ENCODE measurements at places on chromosomes 2 and 18.

DNA sequence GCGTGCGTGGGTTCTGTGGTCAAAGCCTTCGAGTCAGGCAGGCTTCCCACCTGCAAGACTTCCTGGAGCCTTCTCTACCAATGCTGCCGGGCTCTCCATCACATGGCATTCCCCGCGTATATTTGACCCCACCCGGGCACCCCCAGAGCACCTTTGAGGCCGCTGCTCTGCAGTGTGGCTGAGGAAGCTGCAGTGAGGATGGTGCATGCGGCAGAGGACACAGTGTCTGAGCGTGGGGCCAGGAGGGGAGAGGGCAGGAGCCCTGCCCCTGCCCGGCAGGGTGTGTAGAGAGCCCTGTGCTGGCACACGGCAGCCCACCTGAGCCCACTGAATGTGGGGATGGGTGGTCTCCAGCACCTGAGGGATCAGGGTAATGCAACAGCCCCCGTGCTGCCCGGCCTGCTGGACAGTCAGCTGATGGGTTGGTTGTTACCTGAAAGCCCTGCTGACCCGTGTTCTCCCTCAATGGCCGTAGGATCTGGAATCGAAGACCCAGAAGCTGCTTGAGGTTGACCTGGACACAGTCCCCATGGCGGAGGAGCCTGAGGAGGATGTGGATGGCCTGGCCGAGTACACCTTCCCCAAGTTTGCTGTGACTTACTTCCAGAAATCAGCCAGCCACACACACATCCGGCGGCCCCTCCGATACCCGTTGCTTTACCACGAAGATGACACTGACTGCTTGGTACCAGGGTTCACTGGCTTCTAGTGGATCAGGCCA is 36.8 kb upstream of the GPR17 start:
- peaks cover 9% of the 10 kb centered on the region for H3K36me3 ChIP-seq
- no peaks in the 10 kb centered on the region for H3K4me1 ChIP-seq
- DNase-seq = no peak
- no peak overlapping the region for H3K4me3 ChIP-seq
- H3K27me3 ChIP-seq = no peaks in the 10 kb centered on the region
- no peak overlapping the region for H3K27ac ChIP-seq

GRCh38 chr2:85953476-85953875 is 64.7 kb upstream of the ST3GAL5 start:
- H3K4me3 ChIP-seq = no peak overlapping the region
- H3K27ac ChIP-seq = no peak overlapping the region
- peaks cover 11% of the 10 kb centered on the region for H3K4me1 ChIP-seq
- H3K36me3 ChIP-seq = no peaks in the 10 kb centered on the region
- DNase-seq = no peak
- H3K27me3 ChIP-seq = no peaks in the 10 kb centered on the region

- no peak for DNase-seq
- no peak overlapping the region for H3K4me3 ChIP-seq
- H3K4me1 ChIP-seq = no peaks in the 10 kb centered on the region
- no peak overlapping the region for H3K27ac ChIP-seq
- H3K36me3 ChIP-seq = no peaks in the 10 kb centered on the region
- no peaks in the 10 kb centered on the region for H3K27me3 ChIP-seq
Observed at GRCh38 chr18:8912348-8913326, 189.9 kb upstream of the NDUFV2 start.

DNA sequence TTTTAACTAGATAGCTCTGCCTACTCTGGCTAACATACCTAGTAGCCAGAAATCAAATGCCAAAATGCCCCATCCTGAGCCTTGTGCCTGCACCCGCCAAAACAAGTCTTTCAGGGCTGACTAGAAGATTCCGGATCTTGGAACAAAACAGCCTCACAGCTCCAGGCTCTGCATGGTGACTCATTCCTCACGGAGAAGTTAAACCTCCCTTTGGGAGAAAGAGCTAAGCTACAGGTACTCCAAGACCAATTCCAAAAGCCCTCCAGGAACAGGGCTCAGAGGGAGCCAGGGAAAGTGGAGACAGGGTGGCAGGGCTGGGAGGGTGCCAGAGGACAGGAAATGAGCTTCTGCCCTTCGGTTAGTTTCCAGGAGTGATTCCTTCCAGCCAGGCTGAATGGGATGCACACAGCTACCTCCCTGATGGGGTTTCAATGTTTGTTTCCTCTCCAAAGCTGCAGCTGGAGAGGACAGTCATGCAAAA is 295.6 kb downstream of the TNS1 start:
- H3K27me3 ChIP-seq = no peaks in the 10 kb centered on the region
- H3K27ac ChIP-seq = peak overlapping the region; percentile 68

- no peaks in the 10 kb centered on the region for H3K36me3 ChIP-seq
- H3K27ac ChIP-seq = no peak overlapping the region
- peak; percentile 41 for DNase-seq
- no peak overlapping the region for H3K4me3 ChIP-seq
- no peaks in the 10 kb centered on the region for H3K27me3 ChIP-seq
Observed at GRCh38 chr2:120774557-120775160, 39.0 kb downstream of the GLI2 start.

- no peak for DNase-seq
- peak overlapping the region; percentile 87 for H3K4me3 ChIP-seq
- no peaks in the 10 kb centered on the region for H3K27me3 ChIP-seq
- H3K4me1 ChIP-seq = peaks cover 70% of the 10 kb centered on the region
- no peaks in the 10 kb centered on the region for H3K36me3 ChIP-seq
Observed at GRCh38 chr2:218290316-218291261, 1.7 kb downstream of the TMBIM1 start.

DNA sequence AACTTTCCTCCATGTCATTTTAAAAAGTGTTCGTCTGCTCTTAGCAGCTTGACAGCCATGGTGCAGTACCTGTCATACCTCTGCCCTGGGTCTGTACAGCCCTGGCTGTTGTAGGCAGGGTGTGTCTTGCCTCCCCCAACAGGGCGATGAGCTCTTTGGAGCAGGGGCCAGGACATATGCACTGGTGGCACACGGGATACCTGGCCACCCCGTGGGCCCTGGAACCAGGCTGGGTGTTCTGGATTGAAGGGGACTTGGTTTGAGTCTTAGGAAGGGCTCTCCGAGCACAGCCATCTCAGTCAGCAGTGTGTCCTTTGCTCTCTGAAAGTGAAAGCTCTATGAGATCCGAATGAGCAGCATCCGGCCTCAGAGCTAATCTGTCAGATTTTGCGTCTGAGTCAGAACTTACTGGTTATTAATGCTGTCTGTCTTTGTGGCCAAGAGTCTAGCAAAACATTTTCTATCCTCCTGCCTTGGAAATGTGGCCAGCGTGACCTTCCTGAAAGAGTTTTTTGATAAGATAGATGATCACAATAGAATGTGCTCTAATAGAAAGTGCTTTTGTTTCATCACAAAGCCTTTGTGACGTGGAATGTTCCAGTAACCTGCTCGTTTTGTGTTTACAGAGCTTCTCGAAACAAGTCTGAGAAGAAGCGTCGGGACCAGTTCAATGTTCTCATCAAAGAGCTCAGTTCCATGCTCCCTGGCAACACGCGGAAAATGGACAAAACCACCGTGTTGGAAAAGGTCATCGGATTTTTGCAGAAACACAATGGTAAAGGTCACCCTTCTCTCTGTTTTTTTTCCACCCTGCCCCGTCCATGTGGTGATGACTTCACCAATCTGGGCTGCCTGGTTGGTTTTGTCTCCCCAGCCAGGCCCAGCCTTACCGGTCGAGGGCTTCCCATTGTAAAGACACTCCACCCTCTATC is 77.3 kb upstream of the RPL31 start:
- DNase-seq = no peak
- H3K4me1 ChIP-seq = peaks cover 14% of the 10 kb centered on the region
- peak overlapping the region; percentile 54 for H3K27ac ChIP-seq
- H3K36me3 ChIP-seq = peaks cover 26% of the 10 kb centered on the region
- H3K4me3 ChIP-seq = peak overlapping the region; percentile 15

GRCh38 chr2:3728104-3729054 is 25.0 kb downstream of the DCDC2C start:
- H3K36me3 ChIP-seq = no peaks in the 10 kb centered on the region
- H3K4me1 ChIP-seq = peaks cover 14% of the 10 kb centered on the region
- peaks cover 24% of the 10 kb centered on the region for H3K27me3 ChIP-seq
- H3K27ac ChIP-seq = peak overlapping the region; percentile 79
- DNase-seq = no peak

DNA sequence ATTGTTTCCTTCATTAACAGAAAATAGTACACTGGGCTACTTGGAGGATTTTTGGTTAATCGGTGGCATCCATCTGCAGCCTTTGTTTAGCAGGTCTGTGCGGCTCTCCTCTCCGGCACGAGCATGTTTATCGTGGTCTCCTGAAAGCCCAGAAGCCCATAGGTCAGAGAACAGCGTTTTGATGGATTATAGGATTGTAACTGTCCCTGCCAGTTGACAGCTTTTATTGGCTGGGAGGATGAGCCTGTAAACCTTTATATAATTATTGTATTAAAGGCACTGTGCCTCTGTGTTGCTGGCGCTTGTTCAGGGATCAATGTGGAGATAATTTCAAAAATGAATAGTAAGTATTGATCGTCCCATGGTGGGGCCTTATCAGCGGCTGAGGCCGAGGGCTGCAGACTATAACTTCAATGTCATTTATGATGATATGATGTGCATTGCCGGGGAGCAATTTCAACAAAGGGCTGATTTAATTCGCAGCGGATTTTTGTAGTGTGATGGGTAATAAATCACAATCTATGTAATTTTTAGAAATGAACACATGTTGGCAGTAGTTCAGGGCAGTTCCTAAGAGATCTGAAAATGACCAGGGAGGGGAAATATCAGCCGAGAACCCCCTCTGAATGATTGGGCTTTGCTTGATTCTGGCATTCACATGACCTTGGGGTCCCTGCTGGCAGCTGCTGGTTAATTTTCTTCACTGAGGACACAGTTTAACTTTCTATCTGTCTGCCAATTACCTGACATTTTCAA is 736.1 kb downstream of the GALR1 start:
- H3K27me3 ChIP-seq = no peaks in the 10 kb centered on the region
- H3K4me3 ChIP-seq = no peak overlapping the region
- H3K36me3 ChIP-seq = no peaks in the 10 kb centered on the region
- H3K27ac ChIP-seq = no peak overlapping the region
- no peak for DNase-seq

- H3K36me3 ChIP-seq = no peaks in the 10 kb centered on the region
- H3K27me3 ChIP-seq = no peaks in the 10 kb centered on the region
- H3K4me3 ChIP-seq = no peak overlapping the region
- DNase-seq = no peak
- H3K4me1 ChIP-seq = peaks cover 3% of the 10 kb centered on the region
- H3K27ac ChIP-seq = no peak overlapping the region
Observed at GRCh38 chr2:148990968-148991367, 47.5 kb upstream of the LYPD6B start.

GRCh38 chr18:70139138-70139537 is 66.3 kb downstream of the RTTN start:
- H3K27ac ChIP-seq = no peak overlapping the region
- no peaks in the 10 kb centered on the region for H3K27me3 ChIP-seq
- no peak overlapping the region for H3K4me3 ChIP-seq
- H3K36me3 ChIP-seq = peaks cover 2% of the 10 kb centered on the region
- peaks cover 30% of the 10 kb centered on the region for H3K4me1 ChIP-seq
- no peak for DNase-seq

- H3K36me3 ChIP-seq = no peaks in the 10 kb centered on the region
- peaks cover 32% of the 10 kb centered on the region for H3K4me1 ChIP-seq
- H3K27ac ChIP-seq = no peak overlapping the region
- H3K4me3 ChIP-seq = no peak overlapping the region
Observed at GRCh38 chr2:18834341-18834740, 245.0 kb upstream of the NT5C1B start.

GRCh38 chr2:236157815-236158498 is 10.2 kb downstream of the GBX2 start:
- H3K27ac ChIP-seq = no peak overlapping the region
- no peaks in the 10 kb centered on the region for H3K27me3 ChIP-seq
- H3K36me3 ChIP-seq = peaks cover 5% of the 10 kb centered on the region
- DNase-seq = no peak

GRCh38 chr2:140158259-140158658 is 1378.1 kb upstream of the NXPH2 start:
- H3K36me3 ChIP-seq = no peaks in the 10 kb centered on the region
- no peak overlapping the region for H3K4me3 ChIP-seq
- no peak for DNase-seq
- peaks cover 4% of the 10 kb centered on the region for H3K27me3 ChIP-seq
- H3K27ac ChIP-seq = no peak overlapping the region
- peaks cover 23% of the 10 kb centered on the region for H3K4me1 ChIP-seq

DNA sequence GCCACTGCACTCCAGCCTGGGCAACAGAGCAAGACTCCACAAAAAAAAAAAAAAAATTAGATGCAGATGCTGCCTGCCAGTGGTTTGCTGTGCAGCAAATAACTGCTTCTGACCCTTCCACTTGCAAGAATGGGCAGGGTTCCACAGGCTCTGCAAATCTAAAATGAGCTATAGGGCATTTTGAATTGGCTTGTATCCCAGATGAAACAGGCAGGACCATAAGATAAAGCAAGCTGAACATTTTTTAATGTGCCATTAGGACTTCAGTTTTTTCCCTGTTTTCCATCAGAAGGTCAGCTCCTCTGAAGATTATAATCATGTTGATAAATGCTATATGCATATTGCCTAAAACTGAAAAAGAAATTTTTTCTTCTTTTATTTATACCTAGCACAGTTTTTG is 15.7 kb upstream of the FZD7 start:
- no peak overlapping the region for H3K4me3 ChIP-seq
- peaks cover 29% of the 10 kb centered on the region for H3K4me1 ChIP-seq

DNA sequence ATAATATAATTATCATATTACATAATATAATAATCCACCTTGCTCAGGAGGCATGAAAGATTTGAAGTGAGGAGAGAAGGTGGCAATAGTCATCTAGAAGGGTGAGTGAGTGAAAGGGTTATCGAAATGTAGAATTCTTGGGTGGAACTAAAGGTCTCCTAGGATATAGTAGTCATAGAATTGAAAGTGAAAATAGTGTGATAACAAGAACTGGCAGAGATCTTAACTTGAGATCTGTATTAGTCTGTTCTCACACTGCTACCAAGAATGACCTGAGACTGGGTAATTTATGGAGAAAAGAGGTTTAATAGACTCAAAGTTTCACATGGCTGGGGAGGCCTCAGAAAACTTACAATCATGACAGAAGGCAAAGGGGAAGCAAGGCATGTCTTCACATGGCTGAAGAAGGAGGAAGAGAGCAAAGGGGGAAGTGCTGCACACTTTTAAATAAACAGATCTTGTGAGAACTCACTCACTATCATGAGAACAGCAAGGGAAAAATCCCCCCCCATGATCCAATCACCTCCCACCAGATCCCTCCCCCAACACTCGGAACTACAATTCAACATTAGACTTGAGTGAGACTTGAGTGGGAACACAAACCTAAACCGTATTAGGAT is 351.5 kb downstream of the NR4A2 start:
- peaks cover 1% of the 10 kb centered on the region for H3K4me1 ChIP-seq
- DNase-seq = no peak
- no peaks in the 10 kb centered on the region for H3K27me3 ChIP-seq

DNA sequence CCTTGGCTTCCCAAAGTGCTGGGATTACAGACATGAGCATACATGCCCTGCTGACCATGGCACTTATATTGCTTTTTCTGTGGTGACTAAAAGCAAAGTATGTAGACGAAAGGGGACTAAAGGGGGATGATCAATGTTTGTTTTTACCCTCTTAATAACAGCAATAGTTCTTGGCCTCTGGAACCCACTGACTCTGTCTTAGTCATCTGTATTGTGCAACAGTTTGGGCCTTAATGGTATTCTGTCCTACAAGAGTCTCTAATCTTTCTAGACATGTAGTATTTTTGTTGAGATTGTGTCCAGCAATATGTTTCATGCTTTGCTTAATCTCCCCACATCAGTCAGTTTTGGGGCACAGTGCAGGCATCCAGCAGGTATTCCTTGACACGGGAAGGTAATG is 359.9 kb upstream of the FANCL start:
- no peak for DNase-seq
- H3K27ac ChIP-seq = no peak overlapping the region
- no peak overlapping the region for H3K4me3 ChIP-seq
- H3K27me3 ChIP-seq = no peaks in the 10 kb centered on the region
- no peaks in the 10 kb centered on the region for H3K4me1 ChIP-seq
- H3K36me3 ChIP-seq = no peaks in the 10 kb centered on the region
